ENCODE measurements at places on chromosomes 1 and 21. TPM values are rescaled to one million over a fixed set of nuclear protein-coding genes. Genes with fewer than 3 reads are reported as not detected.

LAMB3 gene
- total RNA-seq = 105 TPM

DNA sequence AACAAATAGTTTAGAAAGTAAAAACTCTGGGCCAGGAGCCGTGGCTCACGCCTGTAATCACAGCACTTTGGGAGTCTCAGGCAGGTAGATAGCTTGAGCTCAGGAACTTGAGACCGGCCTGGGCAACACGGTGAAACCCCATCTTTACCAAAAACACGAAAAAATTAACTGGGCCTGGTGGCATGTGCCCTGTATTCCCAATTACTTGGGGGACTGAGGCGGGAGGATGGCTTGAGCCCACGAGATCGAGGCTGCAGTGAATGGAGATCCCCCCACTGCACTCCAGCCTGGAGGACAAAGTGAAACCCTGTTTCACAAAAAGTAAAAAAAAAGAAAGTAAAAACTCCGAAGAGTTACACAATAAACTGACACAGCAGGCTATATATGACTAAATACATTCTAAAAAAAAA lies 10.6 kb downstream of the CEP170 start:
- no peak for DNase-seq

USP24 gene
- 15.9 TPM for total RNA-seq

- no peak for DNase-seq
These were observed 348.8 kb downstream of the RYR2 start for GRCh38 chr1:237390823-237391222.

DNA sequence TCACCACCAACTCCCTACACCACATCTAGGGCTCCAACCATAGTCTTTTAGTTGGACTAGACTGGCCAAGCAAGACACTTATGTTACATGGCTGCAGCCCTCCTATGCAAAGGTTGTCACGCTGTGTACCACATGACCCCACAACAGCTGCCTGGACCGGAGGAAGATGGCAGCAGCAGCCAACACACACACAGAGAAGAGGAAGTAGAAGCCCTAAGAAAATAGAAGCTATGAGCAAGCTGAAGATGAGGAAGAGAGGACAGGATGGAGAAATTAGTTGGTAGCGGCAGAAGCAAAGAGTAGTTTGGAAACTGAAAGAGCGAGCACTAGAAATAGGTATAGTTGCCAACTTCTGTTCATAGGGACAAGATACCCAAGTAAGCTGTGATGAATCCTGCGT lies 60.8 kb upstream of the RALGPS2 start:
- DNase-seq = no peak

GRCh38 chr1:114152508-114153260 lies 985 bp downstream of the SYT6 start:
- peak; percentile 37 for DNase-seq

C1orf52 gene
- 8.1 TPM for total RNA-seq

GRCh38 chr1:66374561-66375111 lies 159.3 kb upstream of the SGIP1 start:
- DNase-seq = no peak

GRCh38 chr1:2152954-2153353 lies 41.6 kb downstream of the FAAP20 start:
- no peak for DNase-seq

JAM2 gene
- 4.6 TPM for total RNA-seq

MX1 gene
- total RNA-seq = 125 TPM

GRCh38 chr1:86296305-86297205 lies 99.6 kb downstream of the ODF2L start:
- no peak for DNase-seq

- no peak for DNase-seq
These were observed 232.1 kb downstream of the LMO4 start for GRCh38 chr1:87560601-87561360.

DNA sequence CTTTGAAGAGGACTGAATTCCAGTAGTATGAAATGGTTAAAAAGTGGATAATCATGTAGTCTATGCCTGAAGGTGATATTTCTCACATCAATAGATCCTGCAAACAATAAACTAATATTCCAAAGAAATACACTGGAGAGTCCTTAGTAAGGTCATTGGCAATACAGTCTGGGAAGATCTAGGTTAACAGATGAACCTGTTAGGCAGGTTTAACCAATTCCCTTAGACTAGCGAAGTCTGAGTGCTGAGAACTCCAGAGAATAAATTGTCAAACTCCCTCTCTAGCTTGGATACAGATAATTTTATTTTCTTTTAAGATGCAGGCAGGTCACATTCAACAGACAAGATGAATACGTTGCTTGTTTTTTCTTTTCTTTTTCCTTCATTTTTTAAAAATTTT lies 2.4 kb downstream of the GPR157 start:
- peak; percentile 47 for DNase-seq

DNA sequence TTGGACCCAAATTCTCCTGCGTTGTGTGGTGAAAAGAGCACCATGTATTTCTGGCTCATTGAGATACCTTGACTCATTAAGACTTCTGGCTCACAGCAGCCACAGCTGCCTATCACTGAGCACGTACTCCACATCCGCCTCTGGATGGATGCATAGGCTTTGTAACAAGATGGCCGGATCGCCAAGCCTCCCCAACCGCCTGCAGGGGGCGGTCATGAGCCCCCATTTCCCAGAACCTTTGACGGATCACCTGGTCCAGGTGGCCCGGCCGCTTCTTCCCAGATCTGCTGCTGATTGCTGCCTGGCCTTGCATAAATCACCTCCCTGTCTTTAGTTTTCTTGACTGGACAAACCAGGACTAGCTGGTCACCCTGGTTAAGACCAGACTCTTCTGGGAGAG lies 156.5 kb upstream of the KLHDC7A start:
- DNase-seq = no peak

All from stomach (tissue), 19 donors.